ENCODE measurements at places on chromosomes 5 and 9.

- no peak for DNase-seq
Measured at GRCh38 chr5:107430071-107430625, 240.6 kb downstream of the EFNA5 start.

GRCh38 chr5:115571441-115571878 lies 26.9 kb upstream of the FEM1C start:
- DNase-seq: no peak

DNA sequence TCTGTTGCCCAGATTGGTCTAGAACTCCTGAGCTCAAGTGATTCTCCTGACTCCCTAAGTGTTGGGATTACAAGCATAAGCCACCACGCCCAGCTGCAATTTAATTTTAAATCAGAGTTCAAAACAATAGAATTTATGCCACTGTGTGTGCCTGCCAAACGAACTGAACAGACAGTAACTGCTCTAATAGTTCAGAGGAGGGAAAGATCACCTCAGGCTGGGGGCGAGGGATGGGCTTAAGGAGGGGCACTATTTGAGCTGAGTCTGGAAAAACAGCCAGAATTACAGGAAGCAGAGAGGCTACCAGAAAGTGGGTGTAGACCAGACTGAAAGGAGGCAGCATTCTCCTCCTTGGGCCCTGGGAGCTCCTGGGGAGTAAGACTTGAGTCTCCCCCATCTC lies 12.2 kb downstream of the NOL6 start:
- DNase-seq: no peak

DNA sequence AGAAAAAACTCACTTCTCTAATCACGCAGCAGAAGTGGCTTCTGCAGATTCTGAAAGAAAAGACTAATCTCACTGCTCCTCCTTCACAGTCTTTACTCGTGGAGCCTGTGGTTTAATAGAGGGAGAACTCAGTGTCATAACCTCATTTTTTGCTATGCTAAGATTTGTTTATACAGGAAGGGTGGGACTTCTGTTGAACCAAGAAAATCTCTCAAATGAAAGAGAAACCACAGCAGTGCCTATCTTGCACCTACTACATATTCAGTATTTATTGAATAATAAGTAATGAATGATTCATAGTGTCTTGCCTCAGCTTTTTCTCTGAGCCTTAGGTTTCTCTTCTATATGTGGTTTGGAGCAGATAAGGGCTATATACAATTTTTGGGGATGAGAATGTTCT lies 136.1 kb upstream of the DMAC1 start:
- DNase-seq: no peak

- no peak for DNase-seq
Measured at GRCh38 chr9:130002320-130002719, 40.7 kb downstream of the FNBP1 start.

DNA sequence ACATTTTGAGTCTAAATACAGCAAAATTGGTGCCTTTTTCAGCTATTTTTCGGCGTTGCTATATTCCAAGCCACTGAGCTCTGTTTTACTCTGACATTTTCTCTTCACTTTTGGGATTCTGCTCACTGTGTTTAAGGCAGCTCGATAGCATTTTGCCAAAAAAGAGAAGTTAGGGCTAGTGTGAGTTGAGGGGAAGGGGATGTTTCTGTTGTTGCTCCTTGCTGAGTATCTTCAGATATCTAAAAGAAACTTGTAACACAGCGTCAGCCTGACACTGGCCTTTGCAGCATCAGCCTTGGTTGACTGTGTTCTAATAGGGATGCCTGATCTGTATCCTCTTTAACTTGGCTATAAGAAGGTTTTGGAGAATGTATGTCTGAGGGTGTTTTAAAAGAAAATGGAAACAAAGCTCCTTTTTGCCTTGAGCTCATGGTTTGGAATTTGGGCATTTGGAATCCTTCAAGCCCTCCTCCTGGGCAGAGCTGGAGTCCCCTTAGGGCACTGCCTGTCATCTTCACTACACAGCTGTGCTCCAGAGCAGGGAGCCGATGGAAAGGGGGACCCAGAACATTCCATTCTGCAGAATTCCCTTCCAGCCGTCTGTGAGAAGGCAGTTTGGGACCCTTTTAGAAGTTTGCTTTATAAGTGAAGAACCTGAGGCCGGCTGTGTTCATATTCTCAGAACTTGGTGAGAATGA lies 63.0 kb downstream of the EXOSC2 start:
- no peak for DNase-seq

DNA sequence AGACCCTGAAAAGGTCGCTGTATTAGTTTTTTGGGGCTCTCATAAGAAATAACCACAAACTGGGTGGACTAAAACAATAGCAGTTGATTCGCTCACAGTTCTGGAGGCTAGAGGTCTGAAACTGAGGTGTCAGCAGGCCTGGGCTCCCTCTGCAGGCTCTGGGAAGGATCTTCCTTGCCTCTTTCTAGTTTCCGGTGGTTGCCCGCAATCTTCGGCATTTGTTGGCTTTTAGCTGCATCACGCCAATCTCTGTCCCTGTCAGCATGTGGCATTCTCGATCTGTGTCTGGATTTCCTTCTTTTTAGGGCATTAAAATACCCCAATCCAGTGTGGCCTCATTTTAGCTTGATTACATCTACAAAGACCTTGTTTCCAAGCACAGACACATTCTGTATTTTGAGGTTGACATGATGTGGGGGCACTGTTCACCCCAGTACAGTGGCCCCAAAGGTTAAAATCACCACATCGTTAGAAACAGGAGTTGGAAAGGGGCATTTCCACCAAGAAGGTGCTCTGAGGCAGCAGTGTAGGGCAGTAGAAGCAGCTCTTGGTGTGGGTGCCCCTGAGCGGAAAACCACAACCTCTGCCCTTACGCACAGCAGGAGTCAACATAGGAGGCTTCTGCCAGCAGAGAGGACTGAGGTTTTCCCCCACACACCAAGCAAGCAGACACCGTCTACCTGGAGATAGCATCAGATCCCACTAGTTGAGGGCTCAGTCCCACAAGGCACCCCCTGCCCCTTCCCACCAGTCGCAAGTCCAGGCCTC lies 13.5 kb downstream of the ZNF79 start:
- DNase-seq: no peak
